Adrenal gland (tissue), 19 donors: ENCODE measurements at places on chromosomes 11 and 22.

GRCh38 chr11:73991471-73992006, 8.9 kb upstream of the UCP2 start:
- DNase-seq: no peak

- no peak for DNase-seq
These were observed 82.0 kb upstream of the ARHGAP32 start for GRCh38 chr11:129273944-129274711.

- DNase-seq: no peak
These were observed 20.6 kb downstream of the MRGPRG start for GRCh38 chr11:3197878-3198528.

- peak; percentile 43 for DNase-seq
These were observed 37.9 kb upstream of the NUP160 start for GRCh38 chr11:47886096-47886495.

DNA sequence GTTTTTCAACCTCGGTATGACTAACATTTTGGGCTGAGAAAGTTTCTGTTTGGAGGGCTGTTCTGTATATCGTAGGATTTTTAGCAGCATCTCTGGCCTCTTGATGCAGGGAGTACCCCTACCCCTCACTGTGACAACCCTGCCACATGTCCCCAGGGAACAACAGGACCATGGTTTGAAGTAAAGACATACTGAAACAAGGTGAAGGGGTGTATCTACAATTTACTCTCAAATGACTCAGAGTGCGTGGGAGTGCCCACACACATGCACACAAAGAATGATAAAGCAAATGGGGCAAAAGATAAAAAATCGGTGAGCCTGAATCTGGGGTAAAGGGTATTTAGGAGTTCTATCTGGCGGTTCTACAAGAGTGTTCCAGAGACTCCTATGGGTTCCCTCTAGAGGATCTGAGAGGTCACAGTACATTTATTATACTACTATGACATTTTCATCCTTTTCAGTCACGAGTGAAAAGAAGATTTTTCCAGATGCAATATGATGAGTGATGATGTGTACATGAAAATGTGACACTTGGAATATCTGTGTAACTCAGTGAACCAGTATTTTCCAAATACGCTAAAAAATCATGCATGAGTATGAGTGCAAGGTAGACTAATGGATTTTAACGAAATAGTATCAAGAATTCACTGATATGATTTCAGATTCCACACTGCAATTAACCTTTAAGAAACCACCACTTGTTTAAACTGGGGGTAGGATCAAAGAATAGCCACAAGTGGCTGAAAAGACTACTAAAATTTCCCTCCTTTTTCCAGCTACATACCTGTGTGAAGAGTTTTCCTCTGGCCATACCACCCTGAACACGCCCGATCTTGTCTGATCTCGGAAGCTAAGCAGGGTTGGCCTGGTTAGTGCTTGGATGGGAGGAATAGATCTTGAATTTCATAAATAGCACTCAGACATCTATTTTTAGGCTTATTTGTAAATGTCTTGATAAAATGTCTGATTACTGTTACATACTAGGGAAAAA, 56.3 kb upstream of the YPEL1 start:
- DNase-seq: no peak

- no peak for DNase-seq
These were observed 1.8 kb downstream of the SYTL2 start for GRCh38 chr11:85809191-85809590.
